Activated naive CD4-positive, alpha-beta T cell treated with anti-CD3 and anti-CD28 coated beads for 36 hours (primary cell): ENCODE measurements at places on chromosomes 6 and 20. TPM values are rescaled to one million over a fixed set of nuclear protein-coding genes. Genes with fewer than 3 reads are reported as not detected.

GRCh38 chr6:46816626-46817025, 23.4 kb downstream of the MEP1A start:
- H3K27me3 ChIP-seq, result peaks cover 27% of the 10 kb centered on the region
- no peak for DNase-seq
- H3K27ac ChIP-seq, result no peak overlapping the region
- H3K36me3 ChIP-seq, result no peaks in the 10 kb centered on the region
- no peaks in the 10 kb centered on the region for H3K4me1 ChIP-seq

- no peak overlapping the region for H3K4me3 ChIP-seq
- H3K36me3 ChIP-seq, result peaks cover 26% of the 10 kb centered on the region
- H3K27me3 ChIP-seq, result no peaks in the 10 kb centered on the region
- no peak overlapping the region for H3K27ac ChIP-seq
- DNase-seq, result no peak
- peaks cover 7% of the 10 kb centered on the region for H3K4me1 ChIP-seq
These were observed 48.0 kb downstream of the SYTL3 start for GRCh38 chr6:158697811-158698210.

Gene NR2E1
- not detected for total RNA-seq

Gene CPNE5
- total RNA-seq, result 1.2 TPM

GRCh38 chr20:50904067-50904570, 27.1 kb downstream of the ADNP start:
- H3K4me1 ChIP-seq, result peaks cover 35% of the 10 kb centered on the region
- H3K36me3 ChIP-seq, result peaks cover 28% of the 10 kb centered on the region
- DNase-seq, result no peak
- H3K4me3 ChIP-seq, result no peak overlapping the region
- no peaks in the 10 kb centered on the region for H3K27me3 ChIP-seq
